ENCODE measurements at places on chromosomes 5 and 9. TPM values are rescaled to one million over a fixed set of nuclear protein-coding genes. Genes with fewer than 3 reads are reported as not detected.

FST gene
- total RNA-seq, result 8.4 TPM

DNA sequence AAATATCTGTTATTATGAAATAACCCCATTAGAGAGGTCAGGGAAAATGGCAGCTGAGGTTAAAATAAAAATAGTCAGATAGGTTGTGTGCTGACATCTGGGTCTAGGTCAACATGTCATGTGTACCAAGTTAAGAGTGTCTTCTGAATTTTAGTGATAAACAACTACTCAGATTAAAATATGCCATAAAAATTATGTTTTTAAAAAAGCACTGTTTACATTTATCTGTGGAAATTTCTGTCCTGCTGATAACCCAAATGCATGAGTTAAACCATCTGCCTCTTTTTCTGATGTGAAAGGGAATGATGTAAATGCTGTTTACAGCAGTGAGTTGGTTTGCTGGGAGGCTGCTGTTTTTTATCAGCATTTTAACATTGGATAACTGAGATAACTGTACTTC lies 361.2 kb upstream of the TARS1 start:
- DNase-seq, result no peak

NEUROG1 gene
- not detected for total RNA-seq

FRMD3 gene
- 3.4 TPM for total RNA-seq

MYOT gene
- total RNA-seq, result 0.34 TPM

- no peak for DNase-seq
Observed at GRCh38 chr5:59599729-59600128, 293.8 kb downstream of the PDE4D start.

DNA sequence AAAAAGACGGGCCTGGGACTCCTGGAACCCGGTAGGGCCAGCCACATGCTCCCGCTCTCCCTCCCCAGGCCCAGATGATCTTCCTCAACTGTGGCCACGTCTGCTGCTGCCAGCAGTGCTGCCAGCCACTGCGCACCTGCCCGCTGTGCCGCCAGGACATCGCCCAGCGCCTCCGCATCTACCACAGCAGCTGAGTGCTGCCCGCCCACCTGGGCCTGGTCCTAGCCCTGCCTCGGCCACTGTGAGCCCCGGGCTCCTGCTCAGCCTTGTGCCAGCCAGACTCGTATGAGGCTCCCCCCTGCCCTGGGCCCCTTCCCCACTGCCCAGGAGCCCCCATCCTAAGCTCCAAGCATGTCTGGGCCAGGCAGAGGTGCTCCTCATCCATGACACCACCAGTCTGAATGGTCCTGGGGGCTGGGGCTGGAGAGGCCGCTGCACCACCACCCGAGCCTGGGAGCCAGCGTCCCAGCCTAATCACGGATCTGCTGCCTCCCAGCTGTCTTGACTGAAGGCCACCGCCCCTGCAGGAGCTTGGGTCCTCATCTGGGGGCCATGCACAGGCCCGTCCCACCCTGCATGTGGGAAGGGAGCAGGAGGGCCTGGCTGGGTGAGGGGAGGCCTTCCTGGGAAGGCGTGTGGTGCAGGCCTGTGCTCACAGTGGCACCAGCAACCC lies 51.5 kb downstream of the LRSAM1 start:
- no peak for DNase-seq

FSTL4 gene
- 4.5 TPM for total RNA-seq

CTSV gene
- 277 TPM for total RNA-seq

DNA sequence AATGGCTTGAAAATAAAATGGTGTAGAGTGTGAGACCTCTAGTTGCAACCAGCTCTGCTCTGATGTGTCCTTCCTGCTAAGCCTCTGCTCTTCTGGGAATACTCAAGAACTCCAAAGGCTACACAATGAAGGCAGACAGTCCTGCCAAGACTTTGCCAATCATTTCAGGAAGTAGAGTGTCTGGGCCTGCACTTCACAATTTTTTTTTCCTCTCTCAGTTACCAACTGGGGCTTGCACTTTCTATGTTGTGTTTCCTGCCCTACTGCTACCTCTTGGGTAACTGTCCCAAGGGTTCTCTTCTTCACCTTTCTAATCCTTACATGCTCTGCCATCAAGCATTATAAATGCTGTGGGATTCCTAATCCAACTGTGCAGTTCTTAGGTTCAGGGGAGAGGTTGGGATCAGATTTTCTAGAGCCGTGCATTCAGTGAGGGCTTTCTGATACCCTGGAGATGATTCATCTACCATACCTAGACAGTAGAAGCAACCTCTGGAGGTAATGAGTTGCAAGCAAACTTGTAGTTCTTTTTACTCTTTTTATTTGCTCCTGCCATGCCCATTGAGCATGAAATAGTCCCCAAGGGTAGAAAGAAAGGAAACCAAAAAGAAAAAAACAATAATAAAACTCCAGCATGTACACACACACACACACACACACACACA lies 365.9 kb downstream of the MLLT3 start:
- no peak for DNase-seq

- DNase-seq, result no peak
Observed at GRCh38 chr5:15927710-15928380, 251.7 kb downstream of the MARCHF11 start.

TMEM8B gene
- total RNA-seq, result 25.9 TPM

DNA sequence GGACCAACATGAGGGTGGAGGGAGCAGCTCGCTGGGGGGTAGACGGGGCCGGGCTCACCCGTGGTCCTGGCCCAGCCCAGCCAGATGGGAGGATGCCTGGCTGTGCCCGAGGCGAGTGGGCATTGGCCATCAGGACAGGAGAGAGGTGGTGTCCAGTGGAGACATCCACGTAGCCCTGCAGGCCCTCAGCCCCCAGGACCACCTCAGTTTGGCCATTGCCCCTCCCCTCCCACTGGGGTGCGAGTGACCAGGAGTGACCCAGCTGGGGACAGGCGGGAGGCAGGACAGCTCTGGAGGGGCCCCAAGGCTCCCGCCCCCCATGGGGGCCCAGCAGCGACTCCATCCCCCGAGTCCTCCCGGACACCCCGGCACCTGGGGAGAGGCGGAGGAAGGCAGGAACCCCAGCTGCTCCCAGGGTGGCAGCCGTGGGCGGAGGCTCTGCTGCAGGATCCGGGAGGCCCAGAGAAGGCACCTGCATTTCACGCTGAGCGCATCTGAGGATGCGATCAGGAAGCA lies 8.3 kb downstream of the NOXA1 start:
- DNase-seq, result no peak

GRCh38 chr9:120877276-120878034 lies 467 bp upstream of the PHF19 start:
- peak; percentile 32 for DNase-seq

DNA sequence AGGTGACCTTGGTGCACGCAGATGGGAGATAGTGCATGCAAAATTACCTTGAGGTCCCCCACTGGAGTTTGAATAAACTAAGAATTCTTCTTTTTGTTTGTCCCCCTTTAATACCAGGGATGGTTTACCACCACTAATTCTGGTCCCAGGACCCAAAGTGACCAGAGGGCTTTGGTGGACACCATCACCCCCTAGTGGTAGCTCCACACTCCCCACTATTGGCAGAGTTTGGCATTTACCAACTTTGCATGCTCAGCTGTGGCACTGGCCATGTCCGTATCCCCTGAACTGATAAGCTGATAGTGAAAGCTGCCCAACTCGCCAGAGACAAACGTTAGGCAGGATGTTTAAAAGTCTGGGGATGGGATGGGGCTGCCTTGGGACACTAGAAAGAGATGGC lies 3.3 kb downstream of the ASTN2 start:
- peak; percentile 67 for DNase-seq

DNA sequence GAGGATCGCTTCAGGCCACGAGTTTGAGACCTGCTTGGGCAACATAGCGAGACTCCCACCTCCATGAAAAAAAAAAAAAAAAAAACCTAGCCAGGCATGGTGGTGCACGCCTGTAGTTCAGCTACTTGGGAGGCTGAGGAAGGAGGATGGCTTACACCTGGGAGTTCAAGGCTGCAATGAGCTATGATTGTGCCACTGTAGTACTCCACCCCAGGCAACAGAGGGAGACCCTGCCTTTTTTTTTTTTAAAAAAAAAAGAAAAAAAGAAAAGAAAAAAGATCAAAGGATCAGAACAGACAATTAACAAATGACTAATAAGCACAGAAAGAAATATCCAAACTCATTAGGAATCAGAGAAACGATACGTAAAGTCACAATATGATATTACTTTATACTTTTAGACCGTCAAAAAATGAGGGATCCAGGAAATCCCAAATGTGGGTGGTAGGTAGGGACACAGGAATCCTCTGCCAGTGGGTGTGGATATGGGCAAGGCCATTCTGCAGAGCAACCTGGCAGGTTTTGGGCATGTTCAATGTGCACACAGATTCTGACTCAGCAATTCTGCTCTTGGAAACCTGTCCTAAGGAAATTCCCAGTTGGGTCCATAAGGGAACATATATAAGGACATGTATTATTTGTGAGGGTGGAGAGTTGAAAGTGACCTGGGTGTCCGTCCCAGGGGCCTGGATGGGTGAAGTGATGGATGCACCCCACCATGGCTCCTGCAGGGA lies 144.7 kb upstream of the TBC1D2 start:
- DNase-seq, result no peak

GRCh38 chr9:21966140-21966851 lies 27.9 kb downstream of the CDKN2A start:
- DNase-seq, result no peak

DNA sequence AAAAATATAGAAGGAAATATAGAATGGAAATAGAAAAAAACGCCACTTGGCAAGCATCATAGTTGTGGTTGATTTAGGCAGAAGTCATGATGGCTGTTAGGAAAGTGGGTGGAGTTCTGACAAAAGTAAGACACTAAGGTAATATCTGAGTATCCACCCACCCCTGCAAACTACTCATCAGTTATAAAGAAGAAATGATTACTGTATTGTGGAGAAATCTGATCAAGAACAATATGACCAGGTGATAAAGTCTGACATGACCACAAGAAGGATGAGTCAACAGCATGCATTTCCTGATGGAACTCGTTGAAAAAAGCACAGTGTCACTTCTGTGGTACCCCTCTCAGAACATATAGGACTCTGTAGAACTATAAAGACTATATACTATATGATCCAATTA lies 343.4 kb upstream of the PAPPA start:
- no peak for DNase-seq

DNA sequence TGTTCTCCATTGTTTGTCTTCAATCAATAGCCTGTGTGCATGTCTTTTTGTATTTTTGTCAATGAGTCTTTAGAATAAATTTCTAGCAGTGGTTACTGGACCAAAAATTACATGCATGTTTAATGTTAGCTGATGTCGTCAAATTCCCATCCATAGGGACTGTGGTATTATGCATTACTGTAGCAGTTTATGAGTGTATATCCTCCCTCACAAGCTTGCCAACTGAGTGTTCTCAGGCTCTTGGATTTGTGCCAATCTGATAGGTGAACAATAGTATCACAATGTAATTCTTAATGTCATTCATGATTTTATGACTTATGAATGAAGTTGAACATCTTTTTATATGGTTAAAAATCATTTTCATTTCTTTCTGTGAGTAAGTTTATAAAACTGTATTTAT lies 13.0 kb downstream of the SNX24 start:
- no peak for DNase-seq

- no peak for DNase-seq
Observed at GRCh38 chr5:139584137-139584536, 23.0 kb downstream of the UBE2D2 start.

MCC gene
- total RNA-seq, result 54.1 TPM

DBH gene
- total RNA-seq, result not detected

SOHLH1 gene
- total RNA-seq, result 16.8 TPM

DNA sequence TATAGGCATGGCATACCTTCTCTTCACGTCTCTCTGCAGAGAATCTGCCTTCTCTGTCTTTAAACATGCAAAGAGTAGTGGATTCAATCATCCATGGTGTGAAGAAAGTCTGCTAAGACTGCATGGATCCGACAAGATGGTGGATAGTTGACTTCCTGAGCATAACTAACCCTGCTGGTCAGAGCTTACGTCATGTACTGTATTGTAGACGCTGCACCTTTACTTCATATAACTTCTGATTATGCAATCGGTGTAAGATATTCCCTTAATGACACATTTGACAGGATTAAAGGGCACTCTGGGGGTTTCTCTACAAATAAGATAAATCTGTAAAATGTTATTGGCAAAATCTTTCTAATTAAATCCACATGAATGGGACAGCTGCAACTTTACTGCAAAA lies 240.3 kb upstream of the NREP start:
- DNase-seq, result no peak

PLK2 gene
- total RNA-seq, result 69.4 TPM

GRCh38 chr5:168370831-168371230 lies 79.4 kb downstream of the WWC1 start:
- no peak for DNase-seq

- DNase-seq, result peak; percentile 47
Observed at GRCh38 chr5:66306105-66306843, 162.2 kb downstream of the SREK1 start.

DNA sequence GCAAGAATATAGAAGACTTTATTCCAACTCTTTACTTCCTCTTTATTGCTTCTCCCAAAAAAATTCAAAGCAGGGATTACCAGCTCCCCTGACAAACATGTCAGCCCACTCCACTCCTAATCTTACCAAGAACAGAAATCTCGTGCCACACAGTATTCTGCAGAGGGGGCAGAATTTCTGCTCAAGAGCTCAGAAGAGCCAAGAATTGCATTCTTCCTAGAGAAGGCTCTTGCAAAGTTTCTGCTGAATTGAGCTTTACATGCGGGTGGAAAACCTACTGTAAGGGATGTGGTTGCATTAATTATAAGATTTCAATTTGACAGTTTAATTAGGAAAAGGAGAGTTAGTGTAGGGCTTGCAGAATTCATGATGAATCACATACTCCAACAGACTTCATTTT lies 428.5 kb downstream of the CETN3 start:
- DNase-seq, result no peak

- no peak for DNase-seq
Observed at GRCh38 chr9:111898331-111899096, 1.9 kb downstream of the UGCG start.

GPR150 gene
- total RNA-seq, result 0.51 TPM

GRCh38 chr9:87798261-87798833 lies 72.4 kb downstream of the CTSL start:
- no peak for DNase-seq

DNA sequence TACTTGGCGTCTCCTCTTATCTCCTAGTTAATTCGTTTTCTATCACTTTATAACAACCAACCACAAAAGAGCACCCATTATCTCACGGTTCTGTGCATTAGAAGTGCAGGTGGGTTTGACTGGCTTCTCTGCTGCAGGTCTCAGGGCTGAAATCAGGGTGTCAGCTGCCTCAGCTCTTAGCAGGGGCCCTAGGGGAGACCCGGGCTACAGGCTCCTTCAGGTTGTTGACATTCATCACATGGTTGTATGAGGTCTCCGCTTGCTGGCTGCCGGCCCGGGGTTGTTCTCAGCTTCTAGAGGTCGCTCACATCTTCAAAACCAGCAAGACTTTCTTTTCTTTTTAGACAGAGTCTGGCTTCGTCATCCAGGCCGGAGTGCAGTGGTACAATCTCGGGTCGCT lies 2.9 kb upstream of the ZMYND19 start:
- no peak for DNase-seq

DMRTA1 gene
- 1.6 TPM for total RNA-seq

NUTM2G gene
- not detected for total RNA-seq

- no peak for DNase-seq
Observed at GRCh38 chr5:113806250-113806649, 292.8 kb downstream of the YTHDC2 start.

All from prostate gland (tissue), 2 donors.